ENCODE measurements at places on chromosomes 5 and 9.

GRCh38 chr9:70829591-70830265 lies 291.7 kb downstream of the TRPM3 start:
- DNase-seq = no peak

GRCh38 chr9:19430201-19430760 lies 21.5 kb downstream of the ACER2 start:
- no peak for DNase-seq

GRCh38 chr9:131272212-131272611 lies 4.1 kb downstream of the FAM78A start:
- no peak for DNase-seq

- no peak for DNase-seq
These were observed 177.1 kb downstream of the GAPVD1 start for GRCh38 chr9:125438506-125439433.

GRCh38 chr9:124079176-124079925 lies 67.8 kb downstream of the LHX2 start:
- no peak for DNase-seq

GRCh38 chr5:10518347-10518746 lies 45.5 kb upstream of the ANKRD33B start:
- DNase-seq = no peak

- DNase-seq = no peak
These were observed 3.3 kb downstream of the STKLD1 start for GRCh38 chr9:133379153-133380086.

GRCh38 chr9:83130541-83130940 lies 67.6 kb upstream of the RASEF start:
- DNase-seq = no peak

GRCh38 chr9:29796291-29796952 lies 2223.1 kb upstream of the C9orf72 start:
- no peak for DNase-seq

DNA sequence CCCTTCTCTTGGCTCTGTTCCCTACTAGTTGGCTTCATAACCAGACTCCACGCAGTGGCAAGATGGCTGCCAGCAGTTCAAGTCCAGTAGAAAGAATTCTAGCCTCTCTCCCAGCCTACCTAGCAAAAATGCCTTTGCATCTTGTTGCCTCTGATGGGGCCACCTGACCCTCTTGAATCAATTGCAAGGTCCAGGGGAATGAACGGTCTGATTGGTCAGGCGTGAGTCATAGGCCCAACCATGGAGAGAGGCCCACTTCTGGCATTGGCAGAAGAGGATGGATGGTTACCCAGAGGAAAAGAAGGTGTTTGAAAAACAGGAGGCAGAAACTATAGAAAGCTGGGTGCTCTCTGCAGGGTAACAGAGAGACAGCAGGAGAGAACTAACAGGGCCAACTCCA lies 622.6 kb downstream of the CCDC171 start:
- no peak for DNase-seq

GRCh38 chr9:101737705-101738565 lies 512 bp downstream of the GRIN3A start:
- no peak for DNase-seq

DNA sequence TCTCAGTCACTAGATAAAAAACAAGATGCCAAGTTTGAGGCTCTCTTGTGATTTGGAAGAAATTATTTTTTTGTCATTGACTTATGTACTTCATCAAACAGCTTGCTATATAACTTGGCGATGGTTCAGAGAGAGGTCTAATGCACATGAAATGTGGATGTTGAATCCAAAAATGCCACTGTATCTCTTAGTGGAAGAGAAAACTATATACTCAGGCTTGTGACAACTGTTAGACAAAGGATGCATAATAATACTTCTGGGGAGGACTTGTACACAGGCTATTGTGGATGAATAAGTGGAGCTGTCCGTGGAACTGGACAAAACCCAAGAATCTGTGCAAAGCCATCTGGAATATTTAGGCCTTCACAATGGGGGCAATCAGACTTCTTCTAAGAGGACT lies 162.9 kb upstream of the NMUR2 start:
- DNase-seq = no peak

GRCh38 chr9:114911167-114911821 lies 19.1 kb downstream of the TNFSF8 start:
- DNase-seq = no peak

DNA sequence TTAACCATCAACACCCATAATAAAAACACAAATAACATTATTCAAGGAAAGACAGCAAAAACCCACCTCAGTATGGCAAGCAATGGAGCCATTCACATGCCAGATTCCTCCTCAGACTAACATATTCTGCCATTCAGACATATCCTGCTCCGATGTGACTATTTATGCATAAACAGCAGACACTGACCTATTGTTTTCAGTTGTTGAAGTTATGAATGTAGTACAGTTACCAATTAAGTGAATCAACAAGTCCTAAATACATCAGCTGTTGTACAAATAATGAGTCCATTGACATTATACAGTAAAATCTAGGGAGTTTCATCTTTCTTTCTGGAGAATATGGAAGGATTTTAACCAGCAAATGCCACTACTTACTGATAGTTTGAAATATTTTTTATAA lies 131.7 kb downstream of the DENND1A start:
- no peak for DNase-seq

- peak; percentile 28 for DNase-seq
These were observed at the start of gene C5orf63 for GRCh38 chr5:127072861-127073846. Gene C5orf63, minus strand, starts transcription at chr5:127073502. Its CDS starts 14,507 bp downstream, at chr5:127058995.

DNA sequence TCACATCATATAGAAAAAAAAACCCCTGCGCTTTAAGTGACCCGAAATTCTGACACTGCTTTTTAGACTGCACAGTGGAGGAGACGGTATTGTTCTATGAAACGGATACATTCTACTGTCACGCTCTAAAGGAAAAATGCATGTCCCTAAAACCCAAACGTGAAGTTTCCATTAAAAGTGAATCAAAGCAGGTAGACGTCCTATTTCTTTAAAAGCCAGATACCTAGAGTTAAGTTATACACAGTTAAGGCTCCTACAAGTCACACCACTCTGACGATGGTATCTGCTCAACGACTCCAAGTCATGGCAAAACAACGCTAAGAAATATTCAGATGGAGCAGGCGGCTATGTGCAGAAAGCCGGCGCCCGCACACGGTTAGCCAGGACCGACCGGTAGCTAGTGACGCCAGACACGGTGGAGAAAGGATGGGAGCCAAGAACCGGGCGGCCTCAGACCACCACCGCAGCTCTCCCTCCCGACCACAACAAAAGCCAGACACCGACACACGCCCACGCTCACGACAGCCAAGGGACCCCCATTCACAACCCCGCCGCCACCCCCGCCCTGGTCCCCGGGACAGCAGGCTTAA lies 734 bp downstream of the SKP1 start:
- DNase-seq = no peak

DNA sequence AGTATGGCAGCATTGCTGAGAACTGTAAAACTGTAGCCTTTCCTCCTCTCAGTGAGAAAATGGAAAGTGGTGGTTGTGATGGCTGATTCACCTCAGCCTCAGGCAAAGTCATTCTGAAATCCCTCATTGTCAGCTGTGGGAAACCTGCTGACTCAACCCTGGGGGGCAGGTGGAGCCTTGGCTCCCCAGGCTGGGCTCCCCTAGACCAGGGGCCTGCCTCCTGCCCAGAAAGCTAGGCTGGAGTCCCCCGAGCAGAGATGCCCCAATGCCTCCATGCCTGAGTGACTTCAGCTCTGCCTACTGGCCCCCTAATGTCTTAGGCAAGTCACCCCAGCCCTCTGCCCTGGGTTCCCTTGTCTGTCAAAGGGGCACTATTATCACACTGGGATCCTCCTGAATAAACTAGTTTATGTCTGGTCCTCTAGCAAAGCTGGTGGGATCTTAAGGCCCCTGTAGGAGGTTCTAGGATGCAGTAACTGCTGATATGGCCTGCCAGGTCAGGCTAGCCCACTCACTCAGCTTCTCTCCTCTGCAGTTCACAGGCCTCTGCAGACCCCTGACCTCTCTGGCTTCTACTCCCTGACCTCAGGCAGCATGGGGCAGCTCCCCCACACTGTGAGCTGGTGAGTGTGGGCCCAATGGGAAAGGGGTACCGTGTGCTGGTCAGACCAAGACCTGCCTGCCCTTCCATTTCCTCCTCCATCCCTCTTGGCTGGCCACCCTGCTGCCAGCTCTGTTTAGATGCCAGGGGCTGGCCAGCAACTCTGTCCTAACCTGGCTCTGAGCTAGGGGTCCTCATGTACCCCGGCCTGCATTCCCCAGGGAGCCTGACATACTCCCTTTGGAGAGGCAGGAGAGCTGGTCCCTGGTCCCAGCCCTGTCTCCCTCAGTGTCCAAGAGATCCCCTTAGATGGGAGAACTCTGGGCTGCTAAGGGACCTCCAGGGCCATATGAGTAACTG lies 24.2 kb downstream of the TCF7 start:
- DNase-seq = no peak

- DNase-seq = no peak
These were observed 78.4 kb upstream of the HTR4 start for GRCh38 chr5:148732692-148733091.

- no peak for DNase-seq
These were observed 18.6 kb upstream of the PSAT1 start for GRCh38 chr9:78278177-78278777.

GRCh38 chr9:35962126-35962906 lies 4.4 kb upstream of the OR2S2 start:
- no peak for DNase-seq

- DNase-seq = no peak
These were observed 182.4 kb upstream of the OTULINL start for GRCh38 chr5:14399054-14399692.

DNA sequence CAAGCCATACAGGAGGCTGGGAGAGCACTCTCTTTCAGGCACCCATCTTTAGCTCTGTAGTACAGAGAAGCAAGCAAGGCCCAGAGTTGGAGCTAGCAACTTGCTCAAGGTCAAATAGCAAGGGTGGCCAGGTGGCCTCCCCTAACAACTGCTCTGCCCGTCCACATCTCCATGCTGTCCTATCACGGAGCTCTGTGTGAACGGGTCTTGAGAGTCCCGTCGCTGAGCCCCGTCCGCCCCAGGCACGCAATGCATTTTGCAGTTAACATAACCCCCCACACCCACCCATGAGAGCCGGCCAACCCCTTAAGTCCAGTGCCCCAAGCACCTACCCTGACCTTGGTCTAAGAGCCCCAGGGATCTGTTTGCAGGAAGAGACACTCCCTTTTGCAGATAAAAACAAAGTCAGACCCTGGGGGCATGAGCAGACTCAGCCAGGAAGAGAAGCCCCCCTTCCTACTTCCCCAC lies 1.5 kb downstream of the RNF44 start:
- no peak for DNase-seq

- DNase-seq = peak; percentile 49
These were observed 92.9 kb upstream of the MTAP start for GRCh38 chr9:21709464-21710058.

DNA sequence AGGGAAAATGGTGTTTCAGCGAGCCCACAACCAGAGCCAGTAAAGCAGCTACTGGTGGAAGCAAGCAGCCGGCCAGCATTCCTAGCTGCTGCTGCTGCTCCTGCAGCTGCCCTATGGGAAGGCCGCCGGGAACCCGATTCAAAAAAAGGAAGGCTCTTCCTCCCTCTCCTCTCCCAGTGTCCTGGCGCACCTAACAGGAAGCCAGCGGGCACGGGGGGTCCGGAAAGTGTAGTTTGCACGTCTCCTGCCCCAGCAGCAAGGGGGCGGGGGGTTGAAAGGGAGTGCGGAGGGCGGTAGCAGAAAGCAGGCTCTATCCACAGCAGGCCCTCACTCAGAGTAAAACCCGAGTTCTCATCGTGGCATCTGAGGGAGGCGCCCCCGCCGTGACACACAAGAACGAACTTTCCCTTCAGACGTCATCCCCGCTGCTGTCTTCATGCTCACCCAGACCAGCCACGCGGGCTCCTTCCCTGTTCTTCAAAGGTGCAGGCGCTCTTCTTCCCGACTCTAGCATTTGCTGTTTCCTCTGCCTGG lies 16.5 kb downstream of the GRXCR2 start:
- no peak for DNase-seq

DNA sequence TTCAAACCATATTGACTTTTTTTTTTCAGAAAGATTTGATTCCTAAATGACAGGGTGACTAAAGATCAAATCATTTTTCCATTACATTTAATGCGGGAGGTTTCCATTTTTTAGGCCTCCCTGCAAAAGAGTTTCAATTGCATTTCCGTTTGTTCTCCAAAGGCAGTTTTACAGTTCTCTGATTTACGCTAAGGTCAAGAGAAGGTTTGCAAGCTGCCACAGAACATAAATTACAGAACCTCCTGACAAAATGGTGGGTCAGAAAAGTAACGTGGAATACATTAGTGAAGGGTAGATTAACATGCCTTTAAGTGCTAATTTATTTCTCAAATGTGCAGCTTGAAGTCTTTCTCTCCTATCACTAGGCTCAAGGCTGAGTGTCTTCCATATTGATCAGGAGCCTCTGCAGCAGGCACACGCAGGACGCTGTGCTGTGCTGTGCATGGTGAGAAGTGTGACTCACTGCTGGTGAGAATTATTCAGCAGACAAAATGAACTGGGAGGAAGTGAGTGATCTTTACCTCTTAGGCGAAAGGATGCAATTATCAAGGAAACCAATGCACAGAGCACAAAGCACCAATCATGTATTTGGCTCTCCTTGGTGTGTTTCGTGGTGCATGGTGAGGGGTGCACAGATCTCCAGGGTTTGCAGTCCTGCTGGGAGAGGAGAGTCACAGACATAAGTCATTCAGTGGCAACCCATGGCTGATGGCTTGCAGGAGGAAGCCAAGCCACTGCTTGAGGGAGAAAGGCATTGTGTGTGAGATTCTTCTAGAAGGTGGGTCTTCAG lies 136.3 kb downstream of the TENT4A start:
- DNase-seq = no peak

GRCh38 chr5:163822548-163822947 lies 317.1 kb downstream of the MAT2B start:
- no peak for DNase-seq

GRCh38 chr9:99594056-99594780 lies 227.5 kb upstream of the NR4A3 start:
- no peak for DNase-seq

DNA sequence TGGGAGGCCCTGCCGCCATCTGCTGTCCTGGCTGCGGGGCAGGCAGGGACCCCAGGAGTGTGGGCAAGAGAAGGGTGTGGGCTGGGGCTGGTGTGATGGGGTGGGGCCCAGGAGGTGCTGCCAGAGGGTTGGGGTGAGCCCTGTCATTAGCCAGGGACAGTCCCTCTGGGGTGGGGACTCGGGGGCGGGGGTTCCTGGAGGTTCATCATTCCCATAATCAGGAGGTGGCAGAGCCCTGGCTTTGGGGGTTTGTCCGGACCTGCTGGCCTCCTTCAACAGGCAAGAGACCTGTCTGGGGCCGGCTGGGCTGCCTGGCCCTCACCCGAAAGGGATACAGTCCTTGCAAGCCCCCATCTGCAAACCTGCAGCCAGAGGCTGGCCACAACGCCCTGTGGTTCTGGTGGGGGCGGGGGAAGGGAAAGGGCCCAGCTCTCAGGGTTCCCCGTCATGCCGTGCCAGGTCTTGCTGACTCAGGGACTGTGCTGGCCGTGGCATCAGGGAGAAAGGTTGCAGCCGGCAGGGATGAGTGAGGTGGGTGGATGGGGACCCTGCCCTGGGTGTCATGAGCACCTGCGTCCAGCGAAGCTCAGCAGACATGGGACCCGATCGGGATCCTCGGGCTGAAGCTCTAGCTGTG lies 65.2 kb downstream of the MRPL36 start:
- DNase-seq = no peak

GRCh38 chr5:170145462-170145861 lies 39.8 kb downstream of the FOXI1 start:
- no peak for DNase-seq
